ENCODE measurements at places on chromosomes 2 and 18.

DNA sequence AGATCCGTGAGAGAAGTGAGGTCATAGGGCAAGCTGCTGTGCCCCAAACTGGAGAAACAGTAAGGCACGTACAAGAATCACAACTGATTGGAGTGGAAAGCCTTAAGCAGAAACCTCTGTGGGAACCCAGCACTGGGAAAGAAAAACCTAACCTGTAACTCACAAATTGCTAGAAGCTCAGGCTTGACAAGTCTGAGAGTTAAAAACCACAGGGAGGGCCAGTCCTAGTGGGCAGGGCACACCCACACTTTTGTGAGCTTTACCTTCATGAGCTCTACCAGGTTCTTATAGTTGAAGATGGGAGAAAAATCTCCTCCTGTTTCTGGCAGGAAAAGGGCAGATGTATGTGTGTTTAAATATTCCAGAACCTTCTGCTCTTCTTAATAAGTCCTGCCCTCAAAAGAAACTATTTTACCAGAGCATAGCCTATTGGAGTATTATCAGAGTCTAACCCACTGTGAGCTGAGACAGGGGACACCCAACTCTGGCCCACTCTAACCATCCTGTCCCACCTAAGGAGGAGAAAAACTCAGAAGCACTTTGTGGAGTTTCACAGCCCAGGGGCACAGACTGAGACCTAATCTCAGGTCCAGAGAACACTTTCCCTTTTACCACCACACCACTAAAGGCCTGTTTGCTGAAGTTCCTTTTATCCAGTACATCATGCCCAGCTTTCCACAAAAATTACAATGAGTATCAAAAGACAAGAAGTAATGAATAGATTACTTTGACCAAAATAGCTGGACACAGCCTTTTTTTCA lies 1265.7 kb upstream of the CHAC2 start:
- DNase-seq: no peak

- no peak for DNase-seq
Observed at GRCh38 chr2:232574674-232575403, 24.4 kb downstream of the EIF4E2 start.

DNA sequence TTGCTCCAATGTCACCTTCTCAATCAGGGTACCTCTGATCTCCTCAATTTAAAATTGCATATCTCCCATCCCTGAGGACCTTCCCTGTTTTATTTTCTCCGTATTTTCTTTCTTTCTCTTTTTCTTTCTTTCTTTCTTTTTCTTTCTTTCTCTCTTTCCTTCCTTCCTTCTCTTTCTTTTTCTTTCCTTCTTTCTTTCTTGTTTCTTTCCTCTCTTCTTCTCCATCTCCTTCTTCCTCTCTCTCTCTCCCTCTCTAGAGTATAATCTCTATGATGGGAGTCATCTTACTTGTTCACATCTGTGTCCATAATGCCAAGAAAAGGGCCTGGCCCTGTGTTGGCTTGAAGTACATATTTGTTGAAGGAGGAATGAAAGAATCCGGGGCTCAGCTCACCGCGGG lies 21.3 kb upstream of the SIX2 start:
- DNase-seq: no peak

GRCh38 chr2:205914213-205915129 lies 171.5 kb downstream of the INO80D start:
- DNase-seq: no peak

DNA sequence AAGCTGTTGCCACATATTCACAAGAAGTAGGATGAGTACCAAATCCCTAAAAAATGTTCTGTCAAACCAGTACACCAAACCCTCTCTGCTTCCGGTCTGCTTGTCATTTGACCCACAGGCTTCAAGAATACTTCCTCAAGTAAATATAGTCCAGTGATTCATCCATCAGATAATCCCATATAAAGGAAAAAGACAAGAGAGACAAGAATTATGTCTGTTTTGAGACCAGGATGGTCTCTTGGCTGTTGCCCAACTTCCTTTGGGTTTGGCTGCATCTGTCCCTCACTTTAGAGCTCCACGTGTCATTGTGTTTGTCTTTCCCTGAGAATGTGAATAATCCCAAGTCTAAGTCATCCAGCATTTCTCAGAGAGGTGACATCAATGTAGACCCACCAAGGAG lies 91.5 kb upstream of the NRP2 start:
- no peak for DNase-seq

DNA sequence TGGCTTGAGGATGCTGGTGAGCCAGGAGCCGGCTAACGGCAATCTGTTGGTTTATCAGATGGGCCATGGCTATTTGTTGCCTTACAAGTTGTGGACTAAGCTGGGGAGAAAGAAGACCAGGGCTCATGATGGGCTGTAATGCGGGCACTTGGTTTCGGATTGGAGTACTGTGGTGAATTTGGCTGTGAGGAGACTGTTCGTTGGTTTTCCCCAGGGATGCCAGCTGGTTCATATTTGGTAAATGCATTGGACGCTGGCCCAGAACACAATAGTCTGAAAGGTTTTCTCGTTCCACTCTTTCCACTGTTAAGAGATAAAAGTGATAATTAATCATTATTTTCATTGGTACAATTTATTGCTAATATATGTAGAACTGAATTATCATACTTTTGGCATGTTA lies 108.9 kb downstream of the SATB2 start:
- no peak for DNase-seq

GRCh38 chr2:19989342-19989666 lies 601 bp downstream of the WDR35 start:
- DNase-seq: no peak

DNA sequence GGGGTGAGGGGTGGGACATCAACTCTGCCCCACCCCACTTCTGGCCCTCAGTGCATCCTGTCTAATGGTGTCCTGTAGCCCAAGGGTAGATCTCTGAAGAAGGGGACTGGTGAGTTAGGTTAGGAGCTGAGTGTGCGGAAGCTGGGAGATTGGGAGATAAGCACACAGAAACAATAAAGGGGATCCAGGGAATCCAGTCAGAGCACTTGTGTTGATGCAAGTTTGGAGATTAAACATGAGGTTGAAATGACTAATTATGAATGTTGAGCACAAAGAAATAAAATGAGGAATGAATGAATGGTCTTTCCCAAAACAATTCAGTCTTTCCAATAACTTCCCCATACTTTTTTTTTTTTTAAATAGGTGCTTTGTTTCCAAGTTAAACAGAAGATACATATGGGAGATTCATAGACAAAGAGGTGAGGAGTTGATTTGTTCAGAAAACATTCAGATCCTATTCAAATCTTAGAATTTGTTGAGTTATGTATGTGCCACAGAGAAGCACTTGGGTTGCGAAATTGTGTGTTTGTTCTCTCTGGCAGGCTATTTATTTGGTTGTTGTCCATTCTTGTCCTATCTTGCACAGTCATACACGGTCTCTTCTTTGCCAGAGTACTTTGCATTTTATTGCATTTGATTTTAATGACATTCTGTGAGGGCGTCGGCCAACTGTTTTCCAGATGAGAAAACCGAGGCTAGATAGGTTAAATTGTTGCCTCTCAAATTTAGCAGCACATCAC lies 31.6 kb upstream of the NABP1 start:
- DNase-seq: no peak

- no peak for DNase-seq
Observed at GRCh38 chr2:12035029-12035720, 288.7 kb downstream of the LPIN1 start.

DNA sequence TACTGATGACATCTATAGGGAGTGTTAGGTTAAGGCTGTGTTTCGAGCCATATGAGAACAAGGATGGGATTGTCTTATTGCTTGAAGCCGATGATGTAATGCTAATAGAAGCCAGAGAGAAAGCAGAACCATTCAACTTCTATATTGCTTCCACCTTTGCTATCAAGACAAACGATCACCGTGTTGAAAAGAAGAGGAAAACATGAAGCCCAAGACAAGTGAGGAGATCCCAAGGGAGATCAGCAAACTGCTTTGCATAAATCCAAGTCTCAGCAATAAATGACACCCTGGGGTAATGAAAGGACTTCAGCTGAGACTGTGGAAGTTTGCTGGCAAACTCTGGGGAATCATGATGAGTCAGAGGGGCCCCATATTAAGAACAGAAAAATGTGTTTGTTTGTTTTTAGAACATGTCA lies 206.2 kb downstream of the NCKAP5 start:
- DNase-seq: no peak

DNA sequence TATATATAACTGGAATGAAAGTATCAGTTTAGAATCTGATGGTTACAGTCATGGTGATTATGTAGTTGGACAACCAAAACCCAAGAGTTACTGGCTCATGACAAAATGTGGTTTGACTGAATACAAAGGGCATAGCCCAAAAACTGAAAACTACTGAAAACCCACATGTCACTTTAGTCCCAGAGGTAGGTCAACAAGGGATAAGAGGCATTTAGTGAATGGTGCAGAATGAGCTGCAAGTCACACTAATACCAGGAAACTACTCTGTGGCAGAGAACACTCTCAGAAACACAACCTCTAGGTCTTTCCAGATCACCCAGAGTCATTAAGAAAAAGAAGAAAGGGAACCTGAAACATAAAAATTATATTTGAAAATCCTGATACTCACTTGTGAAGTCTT lies 154.5 kb downstream of the AGPS start:
- DNase-seq: no peak
